ENCODE measurements at places on chromosomes 12 and 14.

GRCh38 chr12:47276253-47276620 is 196.5 kb upstream of the AMIGO2 start:
- no peak for DNase-seq

GRCh38 chr12:21583587-21583986 is 21.1 kb downstream of the GYS2 start:
- DNase-seq: no peak

DNA sequence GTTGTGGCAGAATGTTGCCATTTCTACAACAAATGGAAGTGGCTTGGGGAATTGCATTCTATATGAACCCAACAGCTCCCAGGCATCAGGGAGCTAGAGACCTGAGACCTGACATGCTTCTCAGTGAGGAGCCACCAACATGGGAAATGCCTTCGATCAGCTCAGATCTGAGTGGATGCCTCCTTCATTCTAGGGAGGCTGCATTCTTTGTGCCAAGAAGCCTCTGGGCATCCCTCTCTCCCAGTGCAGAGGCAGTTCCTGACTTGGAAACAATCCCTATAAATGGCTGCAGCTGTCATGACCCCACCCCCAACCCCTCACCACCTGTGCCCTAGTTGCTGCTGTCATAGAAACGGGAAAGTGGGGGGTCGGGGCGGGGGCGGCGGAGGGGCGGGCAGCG is 196.3 kb downstream of the PPM1H start:
- DNase-seq: no peak

DNA sequence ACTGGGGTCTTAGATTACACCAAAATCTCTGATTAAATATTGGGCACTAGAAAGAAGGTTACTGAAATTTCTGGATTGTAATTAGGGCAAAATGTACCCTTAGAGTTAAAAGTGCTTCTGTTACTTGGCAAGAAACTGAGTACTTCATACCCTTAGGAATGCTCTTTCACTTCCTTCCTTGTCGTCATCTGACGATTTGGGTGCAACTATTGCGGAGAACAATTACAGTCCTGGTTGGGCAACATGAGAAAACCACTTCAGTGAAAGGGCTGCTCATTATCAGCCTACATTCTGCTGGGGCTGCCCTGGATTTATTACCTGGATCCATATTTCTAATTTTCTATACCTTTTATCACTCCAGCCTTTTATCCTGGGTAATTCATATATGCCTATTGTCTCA is 348.5 kb upstream of the MDGA2 start:
- no peak for DNase-seq

DNA sequence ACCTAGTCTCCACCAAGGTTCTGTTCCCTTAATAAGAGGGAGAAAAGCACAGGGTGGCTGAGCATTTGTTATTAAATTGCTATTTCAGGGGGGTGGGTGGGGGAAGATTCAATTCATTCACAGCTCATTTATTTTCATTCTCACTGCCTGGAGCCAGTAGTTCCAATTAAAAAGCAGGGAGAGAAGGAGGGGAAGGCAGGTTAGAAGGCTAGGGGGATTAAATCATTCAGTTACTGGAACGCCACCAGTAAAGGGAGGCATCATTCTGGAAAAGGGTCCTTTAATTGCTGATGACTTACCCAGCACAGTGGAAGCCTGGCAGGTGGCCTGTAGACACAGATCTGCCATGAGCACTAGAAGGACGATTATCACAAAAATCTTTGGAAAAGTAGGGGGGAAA is 47.4 kb downstream of the NIN start:
- DNase-seq: no peak

GRCh38 chr12:104809706-104810385 is 148.2 kb downstream of the SLC41A2 start:
- DNase-seq: no peak

DNA sequence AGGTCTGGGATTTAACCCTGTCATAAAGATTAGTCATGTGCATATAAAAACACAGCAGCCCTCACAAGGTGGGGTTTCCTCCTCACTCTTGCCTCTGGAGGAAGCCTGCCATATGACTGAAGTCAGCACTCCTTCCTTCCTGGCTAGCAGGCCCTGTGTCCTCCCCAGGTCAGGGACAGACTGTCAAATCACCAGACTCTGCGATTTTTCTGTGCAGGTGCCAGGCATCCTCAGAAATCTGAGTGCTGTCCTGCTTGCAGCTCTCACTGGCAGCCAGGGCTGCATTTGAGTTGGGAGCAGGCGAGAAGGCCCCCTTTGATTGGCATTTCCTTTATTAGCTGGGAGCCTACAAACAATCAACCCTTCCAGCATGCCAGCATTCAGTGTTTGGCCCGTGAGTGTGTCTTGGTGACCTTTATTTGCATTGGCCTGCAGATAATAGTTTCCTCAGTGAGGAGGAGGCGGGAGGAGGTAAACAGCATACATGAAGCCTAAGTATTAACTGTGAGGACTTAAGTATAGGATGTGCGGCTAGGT is 183.8 kb upstream of the ARHGAP5 start:
- no peak for DNase-seq

GRCh38 chr12:110917467-110917866 is 2.9 kb downstream of the MYL2 start:
- DNase-seq: peak; percentile 31

DNA sequence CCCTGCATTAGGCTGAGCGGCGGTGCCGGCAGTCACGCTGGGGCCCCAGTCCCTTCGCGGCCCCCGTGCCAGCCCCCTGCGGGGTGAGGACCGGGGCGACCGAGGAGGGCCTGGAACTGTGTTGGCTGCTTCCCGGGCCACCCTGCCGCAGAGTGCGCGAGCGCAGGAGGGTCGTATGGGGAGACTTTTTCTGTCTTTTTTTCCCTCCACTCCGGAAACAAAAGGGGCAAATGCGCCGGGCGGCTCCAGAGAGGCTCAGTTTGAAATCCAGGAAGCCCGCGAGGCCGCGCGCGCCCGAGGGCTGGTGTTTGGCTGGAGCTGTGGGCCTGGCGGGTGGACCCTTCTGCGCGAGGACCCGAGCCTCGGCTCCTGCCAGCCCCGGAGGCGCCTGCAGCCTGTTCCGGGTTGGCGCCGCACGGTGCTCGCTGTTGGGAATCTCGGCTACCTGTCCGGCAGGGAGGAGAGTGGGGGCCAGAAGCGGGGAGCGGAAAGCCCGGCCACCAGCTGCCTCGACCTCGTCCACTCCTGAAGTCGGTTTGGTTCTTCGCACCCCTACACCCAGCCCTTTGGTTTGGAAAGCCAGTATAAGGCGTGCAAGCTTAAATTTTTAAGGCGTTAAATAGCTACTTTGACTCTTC is 638 bp downstream of the PLEKHG3 start:
- peak; percentile 55 for DNase-seq

- DNase-seq: no peak
Measured at GRCh38 chr14:80212023-80212397, 706 bp upstream of the DIO2 start.

- DNase-seq: no peak
Measured at GRCh38 chr14:33992274-33993007, 41.6 kb upstream of the EGLN3 start.

GRCh38 chr14:60327447-60328331 is 78.7 kb downstream of the PPM1A start:
- no peak for DNase-seq

- no peak for DNase-seq
Measured at GRCh38 chr12:56894698-56895368, 39.4 kb downstream of the SDR9C7 start.

DNA sequence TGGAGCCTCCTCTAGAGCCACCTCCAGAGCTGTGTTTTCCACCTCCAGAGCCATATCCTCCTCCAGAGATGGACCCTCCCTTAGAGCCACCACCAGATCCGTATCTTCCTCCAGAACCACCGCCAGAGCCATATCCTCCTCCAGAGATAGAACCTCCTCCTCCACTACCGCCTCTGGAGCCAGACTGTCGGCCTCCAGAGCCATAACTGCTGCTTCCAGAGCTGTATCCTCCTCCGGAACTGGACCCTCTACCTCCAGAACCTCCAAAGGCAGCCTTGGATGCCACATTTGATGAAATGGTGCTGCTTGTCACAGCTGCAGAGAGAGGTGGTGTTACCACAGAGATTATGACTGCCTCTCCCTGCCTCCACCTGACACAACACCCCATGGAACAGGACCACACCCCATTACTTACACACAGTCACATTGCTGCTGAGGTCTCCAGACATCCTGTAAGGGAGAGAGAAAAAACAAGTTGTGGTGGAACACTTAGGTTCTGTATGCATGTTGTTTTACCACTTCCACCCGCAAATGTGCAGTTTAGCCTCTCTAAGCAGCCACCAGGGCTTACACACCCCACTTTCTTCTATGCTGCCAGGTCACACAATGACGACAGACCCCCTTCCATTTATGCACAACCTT is 6.8 kb downstream of the KRT2 start:
- DNase-seq: no peak

GRCh38 chr12:91890742-91891141 is 254.9 kb downstream of the BTG1 start:
- no peak for DNase-seq

DNA sequence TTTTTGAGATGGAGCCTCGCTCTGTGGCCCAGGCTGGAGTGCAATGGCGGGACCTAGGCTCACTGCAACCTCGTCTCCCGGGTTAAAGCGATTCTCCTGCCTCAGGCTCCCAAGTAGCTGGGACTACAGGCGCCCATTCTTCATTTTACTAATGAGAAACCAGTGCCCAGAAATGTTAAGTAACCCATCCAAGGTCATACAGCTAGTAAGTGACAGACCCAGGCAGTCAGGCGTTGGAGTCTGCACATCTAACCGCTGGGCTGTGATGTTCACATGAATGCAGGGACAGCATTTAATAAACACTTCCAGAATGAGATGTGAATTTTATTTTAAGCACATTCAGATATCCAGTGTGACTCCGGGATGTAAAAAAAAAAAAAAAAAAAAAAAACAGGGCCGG is 1.3 kb upstream of the TRIP11 start:
- no peak for DNase-seq

GRCh38 chr14:62451221-62451620 is 594.0 kb downstream of the KCNH5 start:
- no peak for DNase-seq

GRCh38 chr12:57842342-57843294 is 3.9 kb downstream of the CTDSP2 start:
- no peak for DNase-seq

DNA sequence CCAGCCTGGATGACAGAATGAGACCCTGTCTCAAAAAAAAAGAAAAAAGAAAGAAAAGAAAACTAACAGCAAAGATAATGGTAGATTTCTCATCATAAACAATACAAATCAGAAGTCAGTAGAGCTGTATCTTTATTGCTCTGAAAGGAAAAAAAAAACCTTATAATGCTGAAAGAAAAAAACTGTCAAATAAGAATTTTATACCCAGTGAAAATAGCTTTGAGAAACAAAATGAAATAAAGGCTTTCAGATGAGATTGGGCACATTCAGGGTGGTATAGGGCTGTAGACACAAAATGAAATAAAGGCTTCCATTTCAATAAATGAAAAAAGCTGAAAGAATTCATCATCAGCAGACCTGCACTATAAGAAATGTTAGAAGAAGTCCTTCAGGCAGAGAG is 105.0 kb upstream of the FOXN3 start:
- DNase-seq: no peak

DNA sequence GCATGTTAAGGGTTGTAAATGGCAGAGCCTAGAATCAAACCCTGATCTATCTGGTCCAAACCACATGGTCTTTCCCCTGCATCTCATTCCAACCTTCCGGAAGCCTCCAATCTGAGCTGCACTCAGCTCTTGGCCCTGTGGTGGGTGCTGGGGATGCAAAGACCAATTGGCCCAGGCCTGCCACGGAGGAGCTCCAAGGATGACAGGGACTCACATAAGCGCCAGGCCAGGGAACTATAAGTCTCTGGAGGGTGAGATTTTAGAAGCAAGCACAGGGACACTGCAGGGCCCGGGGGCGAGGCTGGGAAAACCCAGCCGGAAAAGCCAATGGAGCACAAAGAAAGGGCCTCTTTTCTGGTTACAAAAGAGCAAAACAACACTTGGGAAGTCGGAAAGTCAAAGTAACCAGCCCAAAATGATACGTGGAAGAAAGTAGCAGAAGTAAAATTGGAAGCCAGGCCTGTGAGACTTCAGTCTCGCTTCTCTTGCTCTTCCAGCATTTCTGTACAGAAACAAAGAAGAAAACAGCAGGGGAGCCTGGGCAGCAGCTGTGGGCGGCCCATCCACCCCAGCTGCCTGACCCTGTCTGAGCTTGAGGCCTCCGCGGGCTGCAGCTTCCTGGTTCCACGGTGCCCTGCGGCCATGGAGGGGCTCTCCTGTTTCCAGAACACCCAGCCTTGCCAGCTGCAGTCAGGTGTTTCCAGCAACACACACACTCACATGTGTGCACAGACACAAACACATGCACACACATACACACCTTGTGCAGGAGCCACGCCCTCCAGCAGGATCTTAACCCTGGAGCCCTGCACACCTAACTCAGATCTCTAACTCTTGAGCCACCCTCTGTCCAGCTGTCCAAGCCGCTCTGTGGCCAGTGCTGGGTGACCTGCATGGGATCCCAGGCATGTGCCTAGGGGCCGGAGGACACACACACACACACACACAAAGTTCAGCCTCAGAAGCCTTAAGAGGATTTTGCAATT is 178.2 kb downstream of the BCL11B start:
- DNase-seq: no peak

GRCh38 chr12:49345825-49346658 is 646 bp upstream of the DNAJC22 start:
- DNase-seq: no peak

GRCh38 chr12:104720339-104721038 is 237.6 kb downstream of the SLC41A2 start:
- DNase-seq: peak; percentile 58

DNA sequence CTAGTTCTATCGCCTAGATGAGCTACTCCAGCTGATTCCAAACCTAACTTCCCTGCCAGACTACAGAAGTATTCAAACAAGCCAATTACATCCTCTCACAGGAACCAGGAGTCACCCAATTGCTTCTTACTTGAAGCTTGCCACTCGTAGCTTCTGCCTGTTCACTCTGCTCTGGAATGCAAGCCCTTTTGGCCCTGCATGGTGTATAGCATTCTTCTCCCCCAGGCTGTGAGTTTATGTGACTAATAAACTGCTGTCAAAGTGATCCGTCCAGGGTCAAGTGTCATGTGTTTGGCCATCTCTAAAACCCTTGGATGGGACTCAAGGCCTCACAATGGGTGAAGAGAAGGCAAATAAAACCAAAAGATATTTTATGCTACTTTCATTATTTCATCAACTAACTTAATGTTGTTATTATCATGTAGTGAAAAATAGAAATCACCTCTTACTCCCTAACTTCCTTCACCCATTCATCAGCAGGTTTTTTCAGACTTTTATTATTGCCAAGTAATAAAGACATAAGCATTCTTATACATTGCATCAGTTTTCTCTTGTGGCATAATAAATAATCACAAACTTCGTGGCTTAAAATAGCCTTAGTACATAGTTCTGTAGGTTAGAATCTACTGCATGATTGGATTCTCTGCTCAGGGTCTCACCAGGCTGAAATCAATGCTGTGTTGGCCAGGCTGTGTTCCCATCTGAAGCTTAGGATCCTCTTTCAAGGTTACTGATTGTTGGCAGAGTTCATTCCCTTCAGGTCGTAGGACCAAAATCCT is 1981.7 kb upstream of the FLRT2 start:
- no peak for DNase-seq

DNA sequence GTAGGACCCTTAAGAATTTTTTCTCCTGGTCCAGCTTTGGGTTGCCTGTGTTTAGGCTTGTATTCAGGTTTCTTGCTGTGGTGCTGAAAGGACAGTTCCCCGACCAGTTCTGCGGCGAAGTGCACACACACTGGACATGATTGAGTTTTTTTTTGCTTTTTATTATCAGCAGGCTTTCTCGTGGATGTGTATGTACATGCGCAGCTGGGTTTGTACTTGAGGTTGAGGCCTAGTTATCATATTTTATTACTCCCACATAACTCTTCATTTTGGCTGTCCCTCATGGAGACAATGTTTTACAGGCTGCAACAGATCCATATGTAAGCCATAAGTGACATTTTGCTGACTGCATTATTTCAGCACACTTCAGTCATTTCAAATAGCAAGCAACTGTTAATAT is 2.5 kb downstream of the SCN8A start:
- peak; percentile 14 for DNase-seq

All from hepatic stellate cell (primary cell).